GM23338 (cell line): ENCODE measurements at places on chromosomes 2 and 18. TPM values are rescaled to one million over a fixed set of nuclear protein-coding genes. Genes with fewer than 3 reads are reported as not detected.

DNA sequence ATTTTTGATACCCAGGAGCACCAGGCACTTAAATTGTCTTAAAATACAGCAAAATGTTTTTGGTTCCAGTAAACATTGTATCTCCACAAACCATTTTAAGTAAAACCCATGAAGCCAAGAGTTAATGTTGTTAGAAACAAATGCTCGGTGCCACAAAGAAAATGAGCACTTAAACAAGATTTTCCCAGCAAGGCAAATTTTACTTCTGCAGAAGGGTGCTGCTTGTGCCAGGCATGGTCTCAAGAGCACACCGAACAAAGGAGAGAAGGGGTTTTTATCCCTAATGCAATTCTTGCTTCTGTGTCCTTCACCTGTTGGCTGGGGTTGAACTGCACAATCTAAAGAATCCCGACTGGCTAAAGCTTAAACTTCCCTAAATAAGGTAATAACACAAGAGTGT, 286.7 kb downstream of the ADCYAP1 start:
- no peak for DNase-seq

DNA sequence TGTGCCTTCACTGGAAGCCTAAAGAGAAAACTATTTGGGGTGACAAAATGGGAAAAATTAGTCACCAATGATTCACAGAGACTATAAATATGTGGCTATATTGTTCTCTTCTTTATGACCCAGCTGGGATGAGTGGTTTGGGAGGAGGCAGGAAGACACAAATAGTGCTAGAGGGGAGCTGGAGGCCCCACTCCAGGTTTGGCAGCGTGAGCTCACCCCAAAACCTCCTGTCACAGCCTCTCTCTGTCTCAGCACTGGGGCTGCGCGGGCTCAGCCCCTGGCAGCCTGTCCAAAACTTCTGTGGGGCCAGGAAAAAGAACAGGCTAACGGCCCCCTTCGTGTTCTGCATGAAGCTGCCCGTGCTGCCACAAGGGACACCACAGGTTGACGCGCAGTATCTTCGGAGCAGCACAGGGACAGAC, 73.2 kb upstream of the LCLAT1 start:
- DNase-seq: no peak

- DNase-seq: no peak
These were observed 252.8 kb upstream of the NETO1 start for GRCh38 chr18:73120626-73121025.

GRCh38 chr18:49021076-49021432, 70.3 kb upstream of the SMAD7 start:
- DNase-seq: no peak

- DNase-seq: peak; percentile 86
These were observed 93.9 kb downstream of the EVA1A start for GRCh38 chr2:75466708-75467311.

- DNase-seq: no peak
These were observed 90.3 kb downstream of the DTNA start for GRCh38 chr18:34800381-34800780.

DNA sequence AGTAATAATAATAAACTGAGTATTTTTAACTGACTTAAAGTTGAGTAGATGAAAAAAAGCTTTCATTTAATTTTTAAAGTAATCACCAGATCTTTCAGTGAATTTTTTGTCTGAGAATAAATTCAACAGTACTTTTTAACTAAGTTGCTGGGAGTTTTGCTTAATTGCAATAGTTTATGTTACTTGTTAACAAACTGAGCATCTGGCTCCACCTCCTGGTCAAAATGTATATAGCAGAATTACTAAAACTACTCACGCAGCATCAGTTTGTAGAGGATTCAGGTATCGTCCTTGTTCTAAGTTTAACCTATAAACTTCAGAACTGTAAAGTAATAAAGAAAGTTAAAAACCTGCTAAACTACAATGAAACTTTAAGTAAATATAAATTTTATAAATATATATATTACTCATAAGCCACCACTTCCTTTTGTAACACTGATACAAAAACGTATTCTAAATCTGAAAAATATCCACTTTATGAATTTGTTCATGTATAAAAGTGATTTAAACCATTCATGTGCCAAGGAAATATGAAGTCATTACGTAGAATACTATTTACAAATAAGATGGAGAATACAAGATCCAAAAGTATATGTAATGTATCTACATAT, 21.3 kb downstream of the NOL10 start:
- DNase-seq: peak; percentile 82

GRCh38 chr2:61620244-61621159, 82.3 kb upstream of the XPO1 start:
- no peak for DNase-seq

- peak; percentile 72 for DNase-seq
These were observed 151.6 kb downstream of the DTNB start for GRCh38 chr2:25521665-25522387.

- DNase-seq: no peak
These were observed 313.1 kb downstream of the PDE11A start for GRCh38 chr2:177759443-177759842.

The XDH gene
- total RNA-seq: 0.58 and 0.87 TPM in 2 replicates

DNA sequence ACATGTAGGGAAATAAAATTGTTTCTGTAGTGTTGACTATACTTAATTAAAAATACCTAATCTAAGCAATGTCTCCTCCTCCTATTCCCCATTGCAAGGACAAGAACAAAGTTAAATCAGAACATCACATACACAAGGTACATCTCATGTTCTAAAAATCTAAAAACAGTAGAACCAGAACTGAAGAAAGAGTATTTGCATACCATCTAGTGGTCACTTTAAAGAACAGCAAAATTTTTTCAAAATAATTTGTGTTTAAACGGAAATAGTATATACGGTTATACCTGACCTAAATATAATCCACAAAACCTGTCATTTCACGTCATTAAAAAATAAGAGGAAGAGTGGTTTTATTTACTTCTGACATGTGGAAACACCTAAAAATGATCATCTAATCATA, 294.3 kb upstream of the KCNH7 start:
- peak; percentile 32 for DNase-seq

DNA sequence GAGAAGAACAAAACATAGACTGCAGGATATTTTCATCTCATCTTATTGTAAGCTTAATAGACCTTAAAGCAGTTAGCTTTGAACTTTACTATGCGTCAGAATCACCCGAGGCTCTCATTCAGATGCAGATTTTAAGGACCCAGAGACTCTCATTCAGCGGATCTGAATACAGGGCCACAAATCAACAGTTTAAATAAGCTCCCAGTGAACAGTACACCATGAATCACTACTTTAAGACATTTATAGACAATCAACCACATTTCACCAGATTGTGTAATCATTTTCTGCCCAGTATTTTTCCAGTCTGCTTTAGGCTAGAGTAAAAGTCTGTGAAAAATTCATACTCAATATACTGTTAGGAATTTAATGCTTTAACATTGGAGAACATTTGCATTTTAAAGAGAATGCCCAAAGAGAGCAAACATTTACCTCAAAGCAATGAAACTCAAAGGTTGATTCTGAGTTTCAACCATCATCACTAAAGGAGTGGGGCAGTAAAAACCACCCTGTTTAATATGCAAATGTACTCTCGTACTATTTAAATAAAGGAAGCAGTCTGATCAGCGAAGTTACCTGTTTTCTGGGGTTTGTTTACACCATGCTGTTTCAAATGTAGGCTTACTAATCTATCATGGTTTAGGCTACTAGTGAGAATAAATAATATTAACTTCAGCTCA, 11.0 kb upstream of the ALPK2 start:
- peak; percentile 68 for DNase-seq

GRCh38 chr2:102754456-102755145, 7.2 kb upstream of the TMEM182 start:
- DNase-seq: no peak

DNA sequence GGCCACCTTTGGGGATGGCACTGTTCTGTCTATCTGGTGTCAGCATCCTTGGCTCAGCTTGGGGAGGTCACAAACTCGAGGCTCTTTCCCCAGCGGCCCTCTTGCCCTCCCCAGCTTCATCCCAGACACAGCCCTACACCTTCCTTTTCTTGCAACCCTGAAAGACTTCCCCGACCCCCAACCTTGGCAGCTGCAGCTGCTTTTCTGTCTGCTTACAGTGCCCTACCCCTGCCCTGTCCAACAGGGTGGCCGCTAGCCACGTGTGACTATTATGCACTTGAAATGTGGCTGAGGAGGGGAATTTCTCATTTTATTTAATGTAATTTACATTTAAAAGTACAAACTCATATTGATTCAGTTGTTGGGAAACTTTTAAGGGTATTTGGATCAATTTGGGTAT, 41.3 kb downstream of the NGEF start:
- no peak for DNase-seq

The PRSS56 gene
- total RNA-seq: 0.31 TPM in 1 of 2 replicates, not detected in the other

GRCh38 chr2:53202063-53202462, 565.5 kb upstream of the CHAC2 start:
- DNase-seq: peak; percentile 5

The KIAA2012 gene
- 0.03 TPM in 1 of 2 replicates, not detected in the other for total RNA-seq

- no peak for DNase-seq
These were observed 7.7 kb downstream of the MEIS1 start for GRCh38 chr2:66442516-66443185.

- DNase-seq: no peak
These were observed 1.4 kb upstream of the MBP start for GRCh38 chr18:77133835-77134496.

- no peak for DNase-seq
These were observed 529.1 kb upstream of the CDH7 start for GRCh38 chr18:65221736-65222135.

The RGPD4 gene
- total RNA-seq: not detected in 2 replicates

DNA sequence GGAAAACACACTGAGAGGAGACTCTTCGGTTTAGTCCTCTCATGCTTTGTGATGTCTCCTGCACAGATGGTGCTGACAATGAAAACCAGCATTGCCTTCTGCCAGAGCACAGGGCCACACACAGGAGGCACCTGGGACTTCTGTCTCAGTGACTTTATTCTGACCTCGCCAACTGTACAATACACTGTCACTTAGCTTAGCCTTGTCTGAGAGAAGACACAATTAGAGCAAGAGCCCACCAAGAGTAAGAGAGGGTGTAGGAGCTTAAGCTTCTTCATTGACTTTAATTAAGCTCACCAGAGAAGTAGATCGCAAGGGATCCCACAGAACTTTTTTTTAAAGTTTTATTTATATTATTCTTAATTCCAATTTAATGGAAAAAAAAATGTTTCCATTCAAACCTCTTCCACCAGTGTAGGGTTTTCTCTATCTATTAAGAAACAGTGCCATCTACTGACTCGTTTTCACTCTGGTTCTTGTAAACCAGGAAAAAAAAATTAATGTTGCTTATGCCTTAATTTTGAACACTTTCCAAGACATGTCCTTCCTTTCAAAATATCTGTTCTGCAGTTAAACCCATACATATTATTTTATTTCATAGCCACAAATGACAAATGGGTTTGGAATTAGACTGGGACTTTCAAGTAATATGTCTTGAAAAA, 42.4 kb upstream of the DDX18 start:
- DNase-seq: peak; percentile 52

The AMER3 gene
- total RNA-seq: 0.49 and 0.62 TPM in 2 replicates

GRCh38 chr18:37667836-37668235, 102.2 kb upstream of the CELF4 start:
- no peak for DNase-seq

- no peak for DNase-seq
These were observed 34.3 kb upstream of the TANC1 start for GRCh38 chr2:158934170-158934569.

The ESPNL gene
- total RNA-seq: 3.1 and 4.3 TPM in 2 replicates

- DNase-seq: no peak
These were observed 32.4 kb downstream of the ID2 start for GRCh38 chr2:8714283-8714682.

DNA sequence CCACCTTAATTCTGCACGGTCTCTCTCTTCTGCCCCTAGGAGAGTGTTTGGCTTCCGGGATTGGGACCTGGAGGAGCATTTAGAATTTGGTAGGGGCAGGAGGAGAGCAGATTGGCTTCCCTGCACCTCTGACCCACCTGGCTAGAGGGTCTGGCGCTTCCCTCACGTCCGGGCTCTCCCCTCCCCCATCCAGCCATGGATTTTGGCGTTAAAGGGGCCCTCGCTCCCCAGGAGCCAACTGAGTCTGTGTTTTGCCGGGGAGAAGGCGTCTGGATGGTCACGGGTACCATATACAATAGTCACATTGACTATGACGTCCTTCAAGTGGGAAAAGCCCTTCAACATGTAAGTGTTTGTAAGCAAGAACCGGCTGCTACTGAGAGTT, 6.6 kb downstream of the HOXD3 start:
- DNase-seq: peak; percentile 47

DNA sequence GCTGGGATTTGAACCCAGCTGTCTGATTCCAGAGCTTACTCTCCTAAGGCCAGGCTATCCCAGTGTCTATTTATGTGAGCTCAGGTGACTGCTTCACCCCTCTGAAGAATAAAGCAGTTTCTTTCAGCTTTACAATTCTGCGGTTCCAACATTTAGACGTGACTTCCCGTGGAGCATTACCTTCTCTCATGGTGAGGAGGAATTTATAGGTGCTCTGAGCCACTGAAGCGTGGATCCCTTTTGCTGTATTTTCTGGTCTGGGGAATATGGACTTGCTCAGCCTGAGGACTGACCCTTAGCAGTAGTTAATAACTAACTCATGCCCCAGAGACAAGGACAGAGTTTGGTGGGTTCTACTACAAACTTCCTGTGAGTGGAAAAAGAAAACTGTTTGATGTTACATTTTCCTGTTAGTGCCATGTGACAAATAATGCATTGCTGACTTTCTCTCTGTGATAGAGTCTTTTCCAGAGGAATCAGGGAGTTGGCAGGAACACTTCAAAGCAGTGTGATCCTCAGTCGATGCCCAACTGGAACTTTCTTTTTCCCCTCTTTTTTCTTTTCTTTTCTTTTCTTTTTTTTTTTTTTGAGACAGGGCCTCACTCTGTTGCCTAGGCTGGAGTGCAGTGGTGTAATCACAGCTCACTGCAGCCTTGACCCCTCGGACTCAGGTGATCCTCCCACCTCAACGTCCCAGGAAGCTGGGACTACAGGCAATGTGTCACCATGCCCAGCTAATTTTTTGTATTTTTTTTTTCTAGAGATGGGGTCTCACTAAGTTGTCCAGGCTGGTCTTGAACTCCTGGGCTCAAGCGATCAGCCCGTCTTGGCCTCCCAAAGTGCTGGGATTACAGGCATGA, 21.9 kb downstream of the CASP10 start:
- no peak for DNase-seq

The SERPINB3 gene
- 0.59 TPM in 1 of 2 replicates, not detected in the other for total RNA-seq

DNA sequence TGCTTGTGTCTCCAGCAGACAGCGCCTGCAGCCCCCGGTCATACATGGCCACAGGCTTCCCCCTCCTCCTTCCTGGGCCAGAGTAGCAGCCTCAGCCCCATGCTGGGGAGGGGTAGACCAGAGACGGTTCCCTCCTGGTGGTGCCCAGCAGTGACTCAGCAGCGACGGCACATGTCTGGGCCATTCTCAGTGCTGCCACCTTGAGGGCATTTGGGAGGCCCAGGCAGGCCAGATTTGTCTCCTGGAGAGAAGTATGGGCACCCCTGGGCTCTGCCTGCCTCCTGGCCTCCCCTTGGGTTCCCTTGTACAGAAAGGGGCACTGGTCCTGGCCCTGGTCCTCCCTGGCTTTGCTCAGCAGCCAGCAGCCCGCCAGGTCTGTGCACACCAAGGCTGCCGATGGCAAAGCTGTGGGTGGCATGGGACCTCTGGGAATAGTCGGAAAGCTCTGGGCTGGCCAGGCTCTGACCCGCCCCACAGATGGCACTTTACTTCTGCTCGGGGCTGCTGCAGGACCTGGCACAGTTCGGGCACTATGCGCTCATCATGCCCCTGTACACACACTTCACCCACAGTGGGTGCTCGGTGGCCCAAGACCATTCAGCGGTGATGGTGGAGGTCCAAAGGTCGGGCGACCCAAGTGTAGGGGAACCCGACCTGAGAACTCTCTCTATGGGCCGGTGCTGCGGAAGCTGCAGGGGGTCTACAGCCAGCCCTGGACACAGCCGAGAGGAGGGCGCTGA, 11.4 kb upstream of the ALPI start:
- peak; percentile 78 for DNase-seq

The CNDP1 gene
- 0.03 TPM in 1 of 2 replicates, not detected in the other for total RNA-seq

- no peak for DNase-seq
These were observed 94.2 kb upstream of the MAP4K3 start for GRCh38 chr2:39531220-39531777.
